ENCODE measurements at places on chromosomes 12 and 14. TPM values are rescaled to one million over a fixed set of nuclear protein-coding genes. Genes with fewer than 3 reads are reported as not detected.

Gene PTCSC3
- total RNA-seq = not detected

GRCh38 chr12:109734219-109735000 is 20.8 kb downstream of the FAM222A start:
- H3K4me3 ChIP-seq = no peak overlapping the region
- no peaks in the 10 kb centered on the region for H3K36me3 ChIP-seq
- H3K27me3 ChIP-seq = no peaks in the 10 kb centered on the region
- H3K4me1 ChIP-seq = no peaks in the 10 kb centered on the region
- peak; percentile 29 for DNase-seq
- no peak overlapping the region for H3K27ac ChIP-seq

Gene TRAF3
- total RNA-seq = 18.1 TPM

- no peaks in the 10 kb centered on the region for H3K4me1 ChIP-seq
- no peaks in the 10 kb centered on the region for H3K36me3 ChIP-seq
Observed at GRCh38 chr12:1281683-1282366, 290.8 kb downstream of the ERC1 start.

DNA sequence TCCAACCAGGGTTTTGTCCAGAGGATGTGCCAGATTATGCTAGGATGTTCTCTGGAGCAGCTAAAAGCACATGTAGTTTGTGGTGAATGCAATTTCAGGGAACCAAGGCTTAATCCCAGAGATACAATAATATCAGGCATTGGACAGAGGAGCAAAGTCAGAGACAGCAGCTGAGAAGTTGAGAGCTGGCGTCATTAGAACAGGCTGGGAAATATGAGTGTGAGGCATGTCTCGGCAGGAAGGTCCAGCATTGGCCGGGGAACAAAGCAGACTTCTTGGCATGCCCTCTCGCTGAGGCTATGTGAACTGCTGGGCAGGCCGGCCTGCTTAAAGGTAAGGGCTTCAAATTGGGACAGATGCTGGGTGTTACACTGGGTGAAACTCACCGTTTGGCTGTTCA is 125.4 kb downstream of the CAND1 start:
- peak; percentile 70 for DNase-seq
- no peak overlapping the region for H3K27ac ChIP-seq
- H3K27me3 ChIP-seq = no peaks in the 10 kb centered on the region

Gene SYT1
- 1.5 TPM for total RNA-seq

- no peak overlapping the region for H3K27ac ChIP-seq
- H3K4me3 ChIP-seq = no peak overlapping the region
- DNase-seq = no peak
Observed at GRCh38 chr14:32426586-32427388, 97.7 kb downstream of the AKAP6 start.

DNA sequence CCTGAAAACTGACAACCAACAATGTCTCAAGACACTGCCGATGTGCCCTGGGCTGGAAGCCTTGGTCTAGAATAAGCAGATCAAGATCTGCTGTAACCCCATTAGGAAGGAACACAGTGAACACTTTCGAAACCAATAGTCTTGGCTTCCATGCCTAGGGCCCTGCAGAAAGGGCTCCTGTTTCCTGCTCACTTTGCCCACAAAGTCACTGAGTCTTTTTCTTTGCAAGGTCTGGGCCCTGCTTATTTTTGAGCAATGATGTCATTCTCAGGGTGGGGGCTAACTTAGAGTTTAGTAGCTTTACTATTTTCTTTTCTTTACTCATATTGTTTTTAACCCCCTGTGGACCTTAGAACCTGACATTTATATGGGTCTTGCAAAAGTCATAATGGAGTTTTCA is 704.2 kb upstream of the TMEM132C start:
- no peaks in the 10 kb centered on the region for H3K27me3 ChIP-seq
- no peak overlapping the region for H3K4me3 ChIP-seq
- H3K36me3 ChIP-seq = no peaks in the 10 kb centered on the region

DNA sequence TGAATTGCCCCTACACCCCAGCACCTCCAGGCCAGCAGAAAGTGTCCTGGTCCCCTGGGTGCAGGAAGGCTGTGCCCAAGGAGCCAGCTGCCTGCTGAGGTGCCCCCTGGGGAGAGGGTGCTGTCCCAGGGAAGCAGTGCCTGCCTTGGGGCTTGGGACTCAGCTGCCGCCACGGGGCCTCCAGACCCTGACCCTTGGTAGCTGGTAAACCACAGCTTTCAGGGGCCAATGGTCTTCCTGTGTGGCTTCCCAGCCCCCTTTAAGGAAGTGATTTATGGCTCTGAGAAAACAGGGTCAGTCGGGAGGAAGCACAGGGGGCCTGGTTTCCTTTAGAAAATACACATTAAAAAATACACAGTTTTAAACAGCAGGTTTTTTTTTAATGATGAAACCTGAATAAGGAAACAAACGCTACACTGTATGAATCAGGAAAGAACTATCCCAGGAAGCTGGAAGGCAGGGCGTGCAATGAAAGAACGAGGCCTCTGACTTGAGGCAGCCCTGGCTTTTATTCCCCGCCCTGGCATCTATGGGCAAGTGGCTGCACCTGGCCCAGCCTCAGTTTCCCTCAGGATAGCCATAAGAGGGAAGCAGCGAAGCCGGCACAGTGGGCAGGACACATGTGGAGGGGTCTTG is 40.6 kb upstream of the EML1 start:
- H3K36me3 ChIP-seq = no peaks in the 10 kb centered on the region
- peak; percentile 47 for DNase-seq
- no peaks in the 10 kb centered on the region for H3K4me1 ChIP-seq
- H3K4me3 ChIP-seq = no peak overlapping the region
- no peaks in the 10 kb centered on the region for H3K27me3 ChIP-seq
- H3K27ac ChIP-seq = no peak overlapping the region

Data from aorta (tissue), 5 donors.